Erythroblast (primary cell): ENCODE measurements at places on chromosomes 1 and 21.

- no peak for DNase-seq
These were observed 114.4 kb downstream of the CAMTA1 start for GRCh38 chr1:6899621-6900020.

DNA sequence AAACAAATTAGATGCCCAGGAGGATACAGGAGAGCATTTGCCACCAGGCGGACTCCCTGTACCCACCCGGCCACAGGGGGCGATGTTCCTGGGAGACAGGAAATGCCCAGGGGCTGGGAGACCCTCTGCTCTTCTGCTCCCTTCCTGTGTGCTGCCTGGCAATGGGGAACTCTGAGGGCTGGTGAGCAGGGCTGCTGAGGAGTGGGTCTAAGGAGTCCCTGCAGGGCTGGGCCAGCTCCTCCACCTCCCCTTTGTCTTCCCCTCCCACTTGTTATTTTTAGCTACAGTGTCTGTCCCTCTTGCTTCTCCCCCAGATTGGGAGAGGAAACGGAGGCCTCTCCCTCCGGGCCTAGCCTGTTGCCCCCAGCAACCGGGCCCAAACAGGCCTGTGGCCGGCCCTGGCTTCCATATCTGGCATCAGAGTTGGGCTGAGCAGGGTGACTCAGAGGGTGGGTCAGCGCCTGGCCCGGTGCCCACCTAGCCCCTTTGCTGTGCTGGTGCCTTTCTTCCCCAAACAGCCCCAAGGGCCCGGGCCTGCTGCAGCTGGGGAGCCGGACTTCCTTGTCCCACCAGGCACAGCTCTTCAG lies 11.6 kb downstream of the LMNA start:
- DNase-seq: peak; percentile 93

DNA sequence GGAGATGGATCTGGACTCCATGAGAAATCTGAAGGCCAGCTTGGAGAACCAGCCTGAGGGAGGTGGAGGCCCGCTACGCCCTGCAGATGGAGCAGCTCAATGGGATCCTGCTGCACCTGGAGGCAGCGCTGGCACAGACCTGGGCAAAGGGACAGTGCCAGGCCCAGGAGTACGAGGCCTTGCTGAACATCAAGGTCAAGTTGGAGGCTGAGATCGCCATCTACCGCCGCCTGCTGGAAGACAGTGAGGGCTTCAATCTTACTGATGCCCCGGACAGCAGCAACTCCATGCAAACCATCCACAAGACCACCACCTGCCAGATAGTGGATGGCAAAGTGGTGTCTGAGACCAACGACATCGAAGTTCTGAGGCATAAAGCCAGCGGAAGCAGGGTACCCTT lies 601.5 kb upstream of the ZP4 start:
- no peak for DNase-seq

DNA sequence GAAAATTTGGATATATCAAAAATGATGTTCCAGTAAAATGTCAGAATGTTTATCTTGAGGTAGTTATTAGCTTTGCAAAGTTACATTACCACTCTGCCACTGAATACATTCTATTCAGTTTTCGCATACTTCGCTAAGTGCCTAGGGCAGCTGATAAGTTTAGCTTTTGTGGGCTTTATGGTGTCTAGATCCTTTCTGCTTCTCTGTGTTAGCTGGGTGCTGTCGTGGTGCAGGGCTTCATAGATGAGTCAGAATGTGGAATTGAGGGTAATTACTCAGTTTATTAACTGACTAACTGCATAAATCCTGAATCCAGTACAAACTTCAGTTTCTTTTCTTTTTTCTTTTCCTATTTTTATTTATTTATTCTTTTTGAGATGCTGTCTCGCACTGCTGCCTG lies 21.5 kb downstream of the NCAM2 start:
- no peak for DNase-seq

- no peak for DNase-seq
These were observed 4.3 kb upstream of the ERI3 start for GRCh38 chr1:44359234-44359935.

DNA sequence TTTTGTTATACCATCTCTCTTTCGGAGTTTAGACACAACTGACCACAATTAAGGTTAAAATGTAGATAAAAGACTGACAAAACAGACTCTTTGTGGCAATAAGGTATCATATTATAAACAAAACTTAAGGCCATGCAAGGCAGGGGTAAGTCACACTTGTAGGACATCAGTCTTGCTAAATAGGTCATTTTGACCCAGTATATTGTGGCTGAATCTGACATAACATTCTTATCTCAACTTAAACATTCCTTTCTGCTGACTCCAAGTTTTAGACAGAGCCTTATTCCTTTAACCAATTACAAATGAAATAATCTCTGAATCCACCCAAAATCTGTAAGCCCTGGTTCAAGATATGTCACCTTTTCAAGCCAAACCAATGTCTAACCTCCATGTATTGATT lies 733.4 kb upstream of the B3GALT2 start:
- no peak for DNase-seq

DNA sequence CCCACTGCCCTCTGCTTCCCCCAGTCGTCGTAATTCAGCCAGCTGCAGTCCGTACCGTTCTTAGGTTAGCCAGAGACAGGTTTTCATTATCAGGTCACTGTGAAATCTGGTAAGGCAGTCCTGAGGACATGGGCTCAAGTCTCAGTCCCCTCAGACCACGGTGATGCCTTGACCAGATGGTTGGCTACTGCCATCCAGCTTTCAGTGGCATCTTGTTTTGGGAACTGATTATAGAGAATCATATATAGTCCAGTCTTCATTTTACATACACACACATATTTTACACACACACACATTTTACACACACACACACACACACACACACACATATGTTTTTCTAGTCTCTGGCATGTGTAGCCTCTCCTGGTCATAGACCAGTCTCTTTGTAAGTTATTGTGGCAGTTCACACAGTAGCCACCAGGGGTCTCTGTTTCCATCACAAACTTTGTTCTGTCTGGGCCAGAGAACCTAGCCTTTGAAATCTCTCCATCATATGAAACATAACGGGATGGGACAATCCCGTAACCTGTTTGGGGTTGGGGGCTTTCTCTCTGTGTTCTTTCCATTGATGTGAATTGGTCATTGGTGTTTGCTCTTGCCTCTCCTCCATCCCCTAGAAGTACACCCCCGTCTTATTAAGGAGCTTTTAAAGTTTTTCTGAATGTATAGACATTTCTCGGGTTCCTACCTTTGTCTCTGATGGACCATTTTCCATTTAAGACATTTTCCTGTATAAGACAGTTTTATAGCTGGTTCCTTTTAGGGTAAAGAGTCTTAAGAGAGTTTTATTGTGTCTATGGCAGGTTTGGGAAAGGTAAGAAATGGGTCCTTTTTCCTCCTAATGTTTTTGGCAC lies 8.4 kb upstream of the IKBKE start:
- DNase-seq: peak; percentile 58

- DNase-seq: no peak
These were observed 17.3 kb downstream of the DPH5 start for GRCh38 chr1:101008229-101008834.

GRCh38 chr21:41759926-41760325 lies 6.9 kb downstream of the RIPK4 start:
- DNase-seq: no peak

- no peak for DNase-seq
These were observed 121.1 kb upstream of the RAVER2 start for GRCh38 chr1:64623750-64624191.

DNA sequence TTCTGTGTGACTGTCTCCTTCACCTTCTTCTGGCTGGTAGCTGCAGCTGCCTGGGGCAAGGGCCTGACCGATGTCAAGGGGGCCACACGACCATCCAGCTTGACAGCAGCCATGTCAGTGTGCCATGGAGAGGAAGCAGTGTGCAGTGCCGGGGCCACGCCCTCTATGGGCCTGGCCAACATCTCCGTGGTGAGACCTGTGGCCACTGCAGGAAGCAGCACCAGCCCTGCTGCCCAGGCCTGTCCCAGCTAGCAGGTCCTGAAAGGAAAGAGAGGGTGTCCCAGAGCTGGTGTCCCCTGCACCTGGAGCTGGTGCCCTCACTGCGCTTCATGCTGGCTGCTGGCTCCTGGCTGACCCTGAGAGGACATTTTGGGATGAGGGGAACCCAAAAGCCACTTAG lies 5.9 kb upstream of the ATXN7L2 start:
- no peak for DNase-seq

- DNase-seq: no peak
These were observed 74.4 kb upstream of the HSD17B7 start for GRCh38 chr1:162716123-162716522.

- no peak for DNase-seq
These were observed 8.9 kb downstream of the FAM229A start for GRCh38 chr1:32353431-32353830.

DNA sequence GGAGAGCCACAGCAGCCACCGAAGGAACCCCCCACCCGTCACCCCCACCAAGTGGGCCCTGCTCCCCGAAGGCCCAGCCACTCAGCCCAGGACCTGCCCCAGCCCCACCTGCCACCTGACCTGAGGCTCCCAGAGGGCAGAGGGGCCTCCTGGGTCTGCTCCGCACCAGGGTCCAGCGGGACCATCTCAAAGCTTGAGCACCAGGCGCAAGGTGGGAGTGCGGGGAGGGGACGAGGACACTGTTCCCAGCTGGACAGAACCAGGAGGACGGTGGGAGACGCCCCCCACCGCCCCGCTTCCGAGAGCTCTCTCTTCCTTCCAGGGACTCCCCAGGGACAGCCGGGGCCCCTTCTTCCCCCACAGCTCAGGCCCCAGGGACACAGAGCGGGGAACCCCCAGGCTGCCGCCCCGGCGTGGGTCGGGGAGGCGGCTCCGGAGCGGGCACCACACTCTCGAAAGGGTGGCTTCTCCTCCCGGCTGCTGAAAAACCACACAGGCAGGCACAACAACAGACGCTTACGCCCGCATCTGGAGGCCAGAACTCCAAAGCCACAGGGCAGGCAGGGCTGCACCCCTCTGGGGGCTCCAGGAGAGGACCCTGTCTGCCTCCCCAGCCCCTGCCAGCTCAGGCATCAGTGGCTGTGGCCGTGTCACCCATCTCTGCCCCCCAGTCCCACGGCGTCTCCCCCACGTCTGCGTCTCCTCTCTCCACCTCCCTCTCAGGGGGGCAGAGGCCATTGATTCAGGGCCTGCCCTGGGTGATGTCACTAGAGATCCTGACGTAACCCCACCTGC lies 1.9 kb upstream of the TTLL10 start:
- DNase-seq: no peak

DNA sequence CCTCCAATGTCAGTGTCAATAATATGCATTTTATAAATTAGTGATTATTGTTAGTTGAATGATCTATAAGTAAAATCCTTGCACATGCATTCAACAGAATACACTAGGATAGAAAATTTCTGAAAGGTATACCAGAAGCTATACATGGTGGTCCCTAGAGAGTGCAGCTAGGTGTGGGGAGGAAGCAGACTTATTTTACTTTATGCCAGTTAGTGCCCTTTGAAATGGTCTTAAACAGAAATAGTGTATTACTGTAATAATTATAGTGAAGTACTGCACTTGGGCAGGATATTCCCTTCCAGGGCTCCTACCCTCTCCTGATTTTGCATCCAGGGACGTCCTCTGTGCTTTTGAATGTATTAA lies 23.2 kb upstream of the WDR26 start:
- DNase-seq: no peak

DNA sequence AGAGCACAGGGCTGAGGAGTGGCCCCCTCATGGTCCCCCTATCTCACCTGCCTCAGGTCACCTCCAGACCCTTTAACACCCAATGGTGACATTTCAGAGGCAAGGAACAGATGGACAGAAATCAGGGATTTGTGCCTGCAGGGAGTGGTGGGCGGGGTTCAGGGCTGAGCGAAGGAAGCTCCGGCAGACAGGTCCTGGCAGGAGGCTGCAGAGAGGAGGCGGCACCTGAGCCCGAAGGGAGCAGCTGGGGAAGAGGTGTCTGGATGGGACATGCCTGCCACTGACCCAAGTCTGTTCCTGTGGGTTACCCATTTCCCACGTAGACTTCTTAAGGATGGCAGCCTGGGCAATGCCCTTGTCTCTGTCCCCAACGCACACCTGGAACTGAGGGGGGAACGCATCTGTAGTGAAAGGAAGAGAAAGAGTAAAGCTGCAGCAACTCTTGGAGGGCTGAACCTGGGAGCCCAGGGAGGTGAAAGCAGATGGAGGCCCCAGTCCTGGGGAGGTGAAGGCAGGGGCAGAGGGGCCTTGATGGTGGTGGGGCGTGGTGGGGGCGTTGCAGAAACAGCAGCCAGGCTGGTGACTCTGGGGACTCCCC lies 61.6 kb upstream of the ADARB1 start:
- DNase-seq: no peak

DNA sequence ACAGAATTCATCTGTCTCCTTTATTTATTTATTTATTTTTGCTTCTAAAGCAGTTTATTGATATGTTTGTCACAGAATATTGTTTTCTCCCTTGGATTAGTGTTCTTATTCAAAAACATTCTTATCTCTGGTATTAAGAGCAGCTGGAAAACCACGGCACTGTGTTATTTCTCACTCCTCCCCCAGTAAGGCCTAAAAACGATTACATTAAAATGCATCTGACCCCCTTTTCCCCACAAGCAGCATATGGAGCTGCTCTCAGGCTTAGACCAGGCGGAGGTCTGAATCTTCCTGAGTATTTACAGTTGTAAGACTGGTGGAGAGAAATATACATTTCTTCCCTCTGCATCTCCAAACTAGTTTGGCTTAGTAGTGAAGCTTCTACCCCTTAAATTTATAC lies 86.8 kb downstream of the HLX start:
- DNase-seq: peak; percentile 52

DNA sequence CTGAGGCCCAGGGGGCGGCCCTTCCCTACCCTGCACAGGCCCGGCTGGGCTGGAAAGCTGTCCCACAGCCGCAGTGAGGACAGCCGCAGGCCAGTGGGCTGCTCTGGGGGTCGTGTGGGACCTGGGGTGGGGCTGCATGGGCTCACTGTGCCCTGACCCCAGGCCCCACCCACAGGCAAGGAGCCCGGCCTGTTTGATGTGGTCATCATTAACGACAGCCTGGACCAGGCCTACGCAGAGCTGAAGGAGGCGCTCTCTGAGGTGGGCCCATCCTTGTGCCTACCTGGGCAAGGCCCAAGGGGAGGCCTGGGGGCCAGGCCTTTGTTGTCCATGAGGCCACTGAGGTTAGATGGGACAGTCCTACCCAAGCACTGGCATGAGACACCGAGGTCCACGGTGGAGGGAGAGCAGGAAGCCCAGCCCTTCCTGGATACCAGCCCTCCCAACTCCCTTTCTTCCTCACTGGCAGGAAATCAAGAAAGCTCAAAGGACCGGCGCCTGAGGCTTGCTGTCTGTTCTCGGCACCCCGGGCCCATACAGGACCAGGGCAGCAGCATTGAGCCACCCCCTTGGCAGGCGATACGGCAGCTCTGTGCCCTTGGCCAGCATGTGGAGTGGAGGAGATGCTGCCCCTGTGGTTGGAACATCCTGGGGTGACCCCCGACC lies 1.4 kb upstream of the GJC2 start:
- no peak for DNase-seq

GRCh38 chr1:184533915-184534314 lies 147.1 kb downstream of the C1orf21 start:
- no peak for DNase-seq

- DNase-seq: no peak
These were observed 28.0 kb downstream of the AGBL4 start for GRCh38 chr1:49995734-49996133.

DNA sequence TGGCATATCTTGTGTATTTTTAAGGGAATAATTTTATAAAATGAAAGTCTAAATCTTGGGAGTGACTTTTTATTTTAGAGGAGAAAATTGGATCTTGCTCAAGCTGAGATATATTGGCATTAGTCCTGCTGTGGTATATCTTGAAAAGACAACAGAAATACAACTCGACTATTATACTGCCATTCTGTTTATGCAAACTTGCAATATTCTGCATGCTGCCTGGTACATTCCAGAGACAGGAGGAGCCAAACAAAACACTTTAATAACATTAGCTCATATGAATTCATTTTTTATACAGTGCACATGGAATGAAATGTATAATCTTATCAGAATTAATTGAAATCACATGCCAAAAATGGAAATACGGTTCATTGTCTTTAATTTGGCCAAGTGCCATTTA lies 176.0 kb upstream of the NRIP1 start:
- DNase-seq: no peak
